NCI-H1105 (cell line): ENCODE measurements at places on chromosomes 5 and 9.

- no peak for DNase-seq
Measured at GRCh38 chr5:82911910-82912309, 165.3 kb downstream of the TMEM167A start.

- DNase-seq, result peak; percentile 3
Measured at GRCh38 chr5:168217497-168217896, 73.9 kb upstream of the WWC1 start.

- DNase-seq, result no peak
Measured at GRCh38 chr9:103225702-103226646, 230.8 kb downstream of the CYLC2 start.

DNA sequence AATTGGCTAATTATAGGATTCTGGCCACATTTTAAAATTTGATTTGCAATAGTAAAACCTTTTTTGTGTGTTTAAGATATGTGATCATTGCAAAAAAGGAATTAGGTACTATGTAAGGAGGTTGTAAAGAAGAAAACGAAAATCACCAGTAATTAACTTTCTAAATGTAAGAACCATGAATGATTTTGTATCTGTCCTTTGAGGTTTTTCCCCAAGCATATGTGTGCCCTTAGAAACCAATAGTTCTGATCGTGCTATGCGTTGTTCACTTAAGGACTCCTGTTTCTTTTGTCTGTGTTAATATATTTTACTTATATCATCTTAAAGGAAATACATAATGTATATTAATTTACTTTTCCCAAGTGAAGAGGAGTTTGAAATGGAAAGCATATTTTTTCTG lies 410.2 kb downstream of the PSAT1 start:
- DNase-seq, result no peak

DNA sequence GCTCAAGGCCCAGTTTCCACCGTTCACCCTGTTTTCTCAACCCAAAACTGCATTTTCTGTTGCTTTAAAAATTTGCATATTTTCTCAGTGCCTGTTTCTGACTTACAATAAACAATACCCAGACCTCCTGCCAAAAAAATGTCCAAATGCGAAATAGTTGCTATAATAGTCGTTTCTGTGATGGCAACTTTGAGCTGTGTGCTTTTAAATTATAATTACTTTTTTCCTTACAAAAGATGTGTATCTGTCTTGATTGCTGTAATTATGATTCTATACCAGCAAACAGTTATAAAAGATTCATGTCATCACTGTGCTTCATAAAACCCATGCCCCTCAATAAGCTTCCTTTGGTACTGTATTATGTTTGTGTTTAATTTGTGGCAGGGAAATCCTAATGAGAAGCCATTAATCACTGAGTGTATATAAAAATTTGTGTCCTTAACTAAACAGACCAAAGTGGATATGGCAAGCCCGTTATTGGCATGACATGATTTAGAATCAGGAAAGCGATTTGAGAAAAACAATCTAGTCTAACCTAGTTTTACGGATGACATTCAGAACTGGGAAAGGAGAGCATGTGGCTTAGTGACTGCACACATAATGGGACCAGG lies 5.4 kb upstream of the SLC1A3 start:
- DNase-seq, result no peak

DNA sequence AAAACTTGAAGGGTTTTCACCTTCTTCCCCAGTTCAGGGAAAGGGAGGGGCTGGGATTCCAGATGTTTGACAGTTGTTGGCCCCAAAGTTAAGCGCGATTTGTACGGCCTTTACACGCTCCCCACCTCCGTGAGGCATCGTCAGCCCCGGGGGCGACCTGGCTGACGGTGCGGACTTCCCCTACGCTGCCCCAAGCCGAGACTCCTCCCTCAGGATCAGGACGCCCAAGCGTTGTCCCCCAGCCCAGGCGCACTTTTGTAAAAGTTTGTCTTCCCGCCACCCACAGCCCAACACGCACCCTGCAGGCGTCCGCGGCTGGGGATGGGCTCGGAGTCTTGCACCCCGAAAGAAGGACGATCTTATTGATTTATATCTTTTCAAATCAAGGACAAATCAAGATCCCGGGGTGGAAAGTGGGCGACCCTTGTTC lies 713 bp downstream of the MOB3B start:
- no peak for DNase-seq

DNA sequence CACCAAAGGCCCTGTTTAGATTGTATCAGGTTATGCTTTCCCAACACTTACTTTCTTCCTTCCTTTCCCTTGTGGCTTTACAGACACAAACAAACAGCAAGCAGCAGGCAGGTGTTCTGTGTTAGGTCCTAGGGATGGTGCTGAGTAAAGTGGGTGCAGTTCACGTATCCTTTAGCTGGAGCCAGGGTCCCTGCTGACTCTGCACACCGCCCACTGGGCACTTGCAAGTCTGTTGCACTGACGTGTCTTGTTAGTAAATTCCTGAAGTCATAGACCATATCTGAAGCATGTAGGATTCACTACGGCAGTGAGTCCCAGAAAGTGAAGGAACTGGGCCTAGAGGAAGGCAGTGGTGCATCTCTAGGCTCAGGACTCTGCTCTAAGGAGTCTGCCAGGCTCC lies 96.5 kb downstream of the DAPK1 start:
- no peak for DNase-seq

DNA sequence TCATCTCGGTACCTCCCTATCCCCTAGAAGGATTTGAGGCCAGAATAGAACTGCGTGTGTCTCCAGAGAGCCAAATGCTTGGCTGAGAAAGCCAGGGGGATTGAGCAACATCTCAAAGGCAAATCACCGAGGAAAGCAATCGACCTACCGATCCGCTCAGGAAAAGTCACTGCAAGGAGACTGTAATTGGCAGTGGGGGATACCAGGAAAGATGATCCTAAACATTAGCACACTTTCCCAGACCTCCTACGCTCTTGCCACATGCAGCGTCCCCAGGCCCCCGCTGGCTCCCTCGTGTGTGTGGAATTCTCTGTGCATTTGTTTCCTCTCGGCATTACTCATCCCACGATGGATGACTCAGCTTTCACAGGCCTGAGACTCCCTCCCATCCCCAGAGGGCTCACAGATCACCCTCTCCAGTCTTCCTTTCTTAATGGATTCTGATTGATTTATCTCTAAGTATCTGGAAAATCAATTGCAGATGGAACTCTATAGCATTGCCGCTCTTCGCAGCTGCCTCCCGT lies 82.2 kb upstream of the ICE1 start:
- DNase-seq, result no peak

GRCh38 chr9:128625391-128626146 lies 31.1 kb downstream of the DYNC2I2 start:
- no peak for DNase-seq

- no peak for DNase-seq
Measured at GRCh38 chr9:89421595-89421994, 76.3 kb downstream of the SEMA4D start.

GRCh38 chr5:65535529-65535987 lies 27.4 kb downstream of the CENPK start:
- DNase-seq, result no peak

DNA sequence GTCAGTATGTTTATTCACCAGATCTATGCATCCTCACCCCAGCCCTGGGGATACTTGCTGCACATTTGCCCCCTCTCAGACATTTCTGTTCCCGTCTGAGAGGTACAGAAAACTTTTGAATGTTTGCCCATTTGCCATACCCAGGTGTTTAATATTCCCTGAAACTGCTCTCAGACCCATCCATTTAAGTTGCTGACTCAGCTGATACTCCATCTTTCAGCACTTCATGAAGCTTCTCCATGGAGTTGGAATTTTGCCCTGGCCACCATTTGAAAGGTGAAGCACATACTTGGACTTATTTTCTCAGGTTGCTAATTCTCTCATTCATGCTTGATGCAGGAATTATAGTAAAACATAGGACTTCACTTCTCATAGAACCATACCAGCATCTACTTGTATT lies 203.9 kb upstream of the OR13F1 start:
- no peak for DNase-seq

- no peak for DNase-seq
Measured at GRCh38 chr9:120156376-120156775, 423.6 kb downstream of the CDK5RAP2 start.

DNA sequence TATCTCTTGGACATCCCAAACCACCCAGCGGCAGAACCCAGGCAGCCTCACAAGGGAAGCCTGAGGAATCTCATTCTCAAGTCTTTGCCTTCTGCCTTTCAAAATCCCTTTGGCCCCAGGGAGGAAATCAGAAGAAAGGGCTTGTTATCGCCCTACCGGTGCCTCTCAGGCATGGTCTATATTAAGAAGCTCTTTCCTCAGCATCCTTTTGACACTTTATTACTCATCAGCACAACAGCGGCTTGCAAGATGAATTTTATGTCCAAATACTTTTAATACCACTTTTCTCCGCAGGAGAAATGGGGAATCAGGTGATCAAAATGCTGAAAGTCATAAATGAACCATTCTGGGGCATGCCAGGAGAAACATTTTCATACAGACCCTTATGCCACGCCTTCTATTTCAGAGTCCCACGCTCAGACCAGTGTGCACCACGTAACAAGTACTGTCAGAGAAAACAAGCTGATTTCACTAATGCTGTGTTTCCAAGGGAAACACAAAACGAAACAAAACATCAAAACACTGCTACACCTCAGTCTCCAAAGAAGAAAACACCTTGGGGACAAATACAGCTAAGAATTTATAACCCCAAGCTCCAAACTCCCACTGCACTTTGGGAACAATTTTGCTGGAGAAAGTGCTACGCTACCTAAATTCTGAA lies 30.0 kb downstream of the RAPGEF1 start:
- DNase-seq, result no peak

DNA sequence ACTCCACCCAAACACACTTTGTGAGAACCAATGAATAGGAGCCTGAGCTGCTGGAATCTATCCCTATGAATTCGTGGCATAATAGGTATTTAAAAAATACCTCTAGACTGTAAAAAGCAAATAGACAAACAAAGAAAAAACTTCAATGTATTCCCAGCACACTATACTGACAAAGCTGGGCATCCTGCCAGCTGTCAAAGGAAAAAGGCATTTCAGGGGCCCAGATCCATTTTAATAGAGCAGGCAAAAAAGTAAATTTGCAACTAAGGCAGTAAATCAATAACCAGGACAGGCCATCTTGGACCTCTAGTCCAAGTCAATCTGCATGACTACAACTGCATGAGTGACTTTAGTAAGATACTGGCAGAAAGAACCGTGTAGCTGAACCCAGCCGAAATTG lies 25.6 kb upstream of the LARP1 start:
- DNase-seq, result no peak

DNA sequence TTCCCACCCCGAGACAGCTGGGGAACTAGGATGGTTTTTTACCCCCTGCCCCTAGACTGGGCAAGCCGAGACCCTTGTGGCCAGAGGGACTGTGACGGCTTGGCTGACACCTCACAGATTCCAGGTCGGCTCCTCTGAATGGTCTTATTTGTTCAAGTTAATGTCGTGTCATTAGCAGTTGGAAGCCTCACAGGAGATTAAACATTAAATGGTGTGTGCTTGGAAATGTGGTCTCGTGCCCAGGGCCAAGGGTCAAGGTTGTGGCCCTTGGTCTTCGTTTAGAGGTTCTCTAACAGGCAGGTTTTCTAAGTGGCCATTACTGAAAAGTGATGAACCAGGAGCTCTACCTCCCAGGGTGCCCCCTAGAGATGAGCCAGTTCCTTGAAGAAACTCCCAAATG lies 61.2 kb upstream of the RXRA start:
- DNase-seq, result no peak

DNA sequence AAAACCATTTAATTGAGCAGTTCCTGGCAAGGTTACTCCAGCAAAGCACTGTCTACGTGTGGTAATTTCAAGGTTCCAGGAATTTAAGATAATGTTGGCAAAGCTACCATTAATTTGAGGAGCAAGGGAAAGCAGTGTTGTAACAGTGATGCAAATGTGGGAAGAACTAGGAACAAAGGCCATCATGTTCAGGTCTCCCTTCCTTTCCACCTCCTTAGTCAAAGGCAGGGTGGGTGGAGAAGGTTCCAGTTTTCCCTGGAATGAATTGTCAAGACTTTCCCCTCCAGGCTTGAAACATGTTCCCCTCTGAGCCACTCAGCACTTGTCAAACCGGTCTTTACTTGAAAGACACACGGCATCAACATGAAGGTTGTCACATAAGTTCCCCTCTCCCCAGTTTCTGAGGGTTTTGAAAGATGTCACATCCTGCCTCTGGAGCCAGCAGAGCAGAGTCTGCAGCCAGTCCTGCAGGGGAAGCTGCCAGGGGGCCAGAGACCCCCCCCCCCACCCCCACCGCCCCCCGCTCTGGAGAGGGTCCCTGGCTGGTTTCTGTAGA lies 226.0 kb downstream of the GAS1 start:
- no peak for DNase-seq

DNA sequence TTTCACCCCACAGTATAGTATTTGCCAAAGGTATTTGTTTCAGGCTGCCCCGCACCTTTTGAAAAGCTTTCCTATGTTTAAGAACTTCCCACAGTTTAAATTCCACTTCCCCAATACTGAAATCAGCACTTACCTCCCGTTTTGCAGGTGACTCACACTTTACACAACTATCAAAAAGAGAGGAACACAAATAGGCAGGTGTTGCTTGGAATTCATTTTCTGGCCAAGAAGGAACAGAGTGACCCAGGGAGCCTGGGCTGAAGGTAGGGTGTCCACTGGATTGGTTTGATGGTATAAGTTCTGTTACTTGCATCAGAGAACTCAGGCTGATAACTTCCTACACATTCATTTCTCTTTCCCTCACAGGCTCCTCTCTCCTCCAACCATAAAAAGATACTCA lies 60.1 kb upstream of the SLC30A5 start:
- DNase-seq, result no peak

DNA sequence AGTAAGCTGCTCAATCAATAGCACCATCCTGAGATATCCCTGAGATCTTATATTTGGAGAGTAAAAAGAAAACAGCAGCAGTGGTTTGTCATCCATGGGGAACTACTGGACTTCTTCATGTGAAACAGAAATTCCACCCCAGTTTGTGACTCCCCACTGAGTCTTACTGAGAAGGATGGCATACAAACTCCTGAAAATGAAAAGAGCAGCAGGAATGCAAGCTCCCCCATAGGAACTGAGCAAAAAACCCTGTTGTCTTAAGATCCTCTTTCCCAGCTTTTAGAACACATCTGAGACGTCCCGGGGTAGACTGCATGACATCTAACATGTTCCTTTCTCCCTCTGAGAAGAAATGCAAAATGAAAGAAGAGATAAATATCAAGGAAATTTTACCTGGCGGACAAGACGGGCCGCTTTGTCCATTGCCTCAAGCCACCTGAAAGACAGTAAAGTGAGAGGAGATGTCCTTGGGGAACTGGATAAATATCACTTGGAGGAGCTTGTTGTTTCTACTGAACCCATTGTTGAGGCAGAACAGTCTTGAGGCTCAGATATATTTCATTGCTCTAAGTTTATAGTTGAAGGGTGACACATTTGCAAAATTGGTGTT lies 117.1 kb downstream of the NUDT12 start:
- DNase-seq, result no peak

GRCh38 chr9:13513716-13514444 lies 234.4 kb upstream of the MPDZ start:
- no peak for DNase-seq
